Suppressor macrophage treated with lipopolysaccharide for 1 hour (primary cell): ENCODE measurements at places on chromosomes 7 and 10.
A peak's percentile ranks its signal among the peaks of the same experiment; 100 is the strongest.

DNA sequence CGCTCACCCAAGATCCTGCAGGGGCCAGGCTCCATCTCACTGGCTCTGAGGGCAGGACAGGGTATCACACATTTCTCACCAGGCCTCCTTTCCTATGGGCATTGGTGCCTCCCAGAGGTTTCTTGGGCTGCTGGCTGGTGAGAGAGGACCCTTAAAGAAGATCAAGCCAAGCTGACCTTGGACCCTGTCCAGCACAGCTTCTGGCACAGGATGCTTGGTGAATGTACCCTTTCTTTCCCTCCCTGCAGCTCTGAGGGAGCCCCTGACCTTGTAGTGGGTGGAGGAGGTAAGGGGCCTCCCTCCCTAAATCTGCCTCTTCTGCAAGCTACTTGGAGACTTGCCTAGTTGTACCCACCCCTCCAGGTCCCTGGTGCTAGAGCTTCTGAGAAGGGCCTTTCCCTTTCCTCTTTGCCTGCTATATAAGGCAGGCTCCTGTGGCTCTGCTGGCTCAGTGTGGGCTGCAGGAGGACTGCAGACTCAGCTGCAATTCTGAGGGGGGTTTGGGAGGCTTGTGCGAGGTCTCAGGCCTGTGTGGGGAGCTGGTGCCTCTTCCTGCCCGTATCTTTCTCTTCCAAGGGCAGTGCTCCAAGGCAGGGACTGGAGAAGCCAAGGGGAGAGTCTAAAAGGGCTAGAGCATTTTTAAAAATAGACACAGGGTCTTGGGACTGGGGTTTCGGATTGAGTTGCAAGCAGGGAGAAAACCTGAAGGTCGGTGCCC lies 11.7 kb upstream of the TRIM8 start:
- peak; percentile 68 for DNase-seq

DNA sequence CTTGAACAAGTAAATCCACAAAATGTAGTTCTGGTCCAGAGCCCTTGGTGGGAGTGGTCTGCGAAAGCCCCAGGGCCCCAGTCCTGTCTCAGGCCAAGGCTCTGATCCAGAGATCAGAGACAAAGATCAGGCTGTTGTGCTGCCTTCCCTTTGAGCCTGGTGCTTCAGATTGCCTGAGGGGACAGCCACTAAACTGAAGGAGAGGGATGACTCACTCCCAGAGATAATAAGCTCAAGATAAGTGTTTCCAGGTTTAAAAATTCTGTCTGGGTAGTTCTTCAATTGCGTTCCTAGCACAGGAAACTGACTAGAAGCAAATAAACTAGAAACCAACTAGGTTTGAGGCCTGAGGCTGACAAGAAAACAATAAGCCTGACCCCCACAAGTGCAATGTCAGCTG lies 190.2 kb downstream of the RAMP3 start:
- no peak for DNase-seq

DNA sequence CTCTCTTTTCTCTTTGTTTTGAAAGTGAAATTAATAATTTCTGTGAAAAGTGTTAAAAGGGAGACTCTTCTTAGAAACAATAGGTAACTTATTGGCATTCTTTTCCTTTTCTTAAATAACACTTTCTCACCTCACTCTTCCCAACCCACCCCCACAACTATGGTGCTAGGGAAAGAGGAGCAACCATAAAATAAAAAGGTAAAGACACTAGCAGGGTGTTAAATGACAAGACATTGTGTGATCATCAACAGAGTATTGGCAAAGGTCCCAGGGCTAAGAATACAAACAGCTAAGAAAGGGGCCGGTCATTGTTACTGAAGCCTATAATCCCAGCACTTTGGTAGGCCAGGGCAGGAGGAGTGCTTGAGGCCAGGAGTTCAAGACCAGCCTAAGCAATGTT lies 183.7 kb downstream of the NEBL start:
- DNase-seq = no peak

- DNase-seq = peak; percentile 52
Measured at GRCh38 chr10:18418541-18419215, 232.7 kb downstream of the NSUN6 start.

DNA sequence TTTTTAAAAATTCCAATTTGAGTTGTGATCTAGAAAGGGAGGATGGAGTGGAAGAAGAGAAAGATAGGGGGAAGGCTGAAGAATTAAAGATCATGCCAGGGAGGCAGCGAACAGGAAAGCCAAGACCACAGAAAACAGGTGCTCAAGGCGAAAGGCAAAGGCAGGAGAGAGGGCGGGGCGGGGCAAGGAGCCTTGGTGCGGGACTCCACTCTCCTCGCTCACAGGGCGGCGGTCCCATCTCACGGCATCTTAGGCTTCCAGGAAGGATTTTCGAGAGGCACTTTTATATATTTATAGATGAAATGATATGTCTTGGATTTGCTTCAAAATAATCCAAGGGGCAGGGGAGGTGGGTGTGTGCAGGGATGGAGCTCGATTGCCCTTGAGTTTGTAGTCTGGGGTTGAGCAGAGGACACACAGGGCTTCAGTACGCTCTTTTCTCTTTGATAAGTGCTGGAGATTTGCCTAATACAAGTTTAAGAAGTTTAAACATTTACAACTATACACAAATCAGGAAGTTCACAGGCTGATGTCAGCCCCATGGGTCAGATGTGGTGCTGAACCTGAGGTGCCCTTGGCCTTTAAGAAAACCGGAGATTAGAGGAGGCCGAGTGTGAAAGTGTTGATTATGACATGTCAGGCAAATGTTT lies 161.1 kb downstream of the PRKAG2 start:
- peak; percentile 61 for DNase-seq

GRCh38 chr7:45865594-45866410 lies 7.1 kb downstream of the CCDC201 start:
- DNase-seq = no peak

GRCh38 chr10:71790749-71791440 lies 17.6 kb upstream of the VSIR start:
- no peak for DNase-seq

GRCh38 chr10:112369495-112370423 lies 4.2 kb upstream of the ACSL5 start:
- DNase-seq = no peak
